ENCODE measurements at places on chromosomes 12 and 14.
A peak's percentile ranks its signal among the peaks of the same experiment; 100 is the strongest.

GRCh38 chr14:99921425-99921824 lies 128.2 kb downstream of the EML1 start:
- DNase-seq = no peak

DNA sequence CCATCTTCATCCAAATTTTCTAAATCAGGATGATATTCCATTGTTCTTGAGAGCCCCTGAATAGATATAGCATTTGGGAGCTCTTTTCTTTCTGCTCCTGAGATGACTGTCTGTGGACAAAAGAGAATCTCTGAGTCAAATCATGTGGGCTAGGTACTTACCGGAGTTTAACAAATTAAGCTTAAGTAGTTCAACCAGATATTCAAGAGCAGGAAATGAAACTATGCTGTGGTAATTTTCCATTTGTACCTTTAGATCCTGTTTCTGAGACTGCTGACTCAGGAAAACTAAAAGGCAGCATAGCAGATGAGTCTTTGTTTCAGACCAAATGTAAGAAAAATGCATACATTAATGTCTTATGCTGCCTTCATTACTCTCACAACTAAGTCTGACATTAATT lies at the start of gene CLEC7A:
TSS of gene CLEC7A (minus strand) at position 158 of the 400 bp plus-strand sequence. CDS start at position 41, 117 bp downstream.
- DNase-seq = no peak

- DNase-seq = no peak
Measured at GRCh38 chr12:116534311-116535121, 24.7 kb upstream of the MAP1LC3B2 start.

GRCh38 chr12:83261998-83262397 lies 575.3 kb downstream of the TMTC2 start:
- DNase-seq = no peak

GRCh38 chr14:63155511-63156185 lies 48.6 kb upstream of the RHOJ start:
- no peak for DNase-seq

DNA sequence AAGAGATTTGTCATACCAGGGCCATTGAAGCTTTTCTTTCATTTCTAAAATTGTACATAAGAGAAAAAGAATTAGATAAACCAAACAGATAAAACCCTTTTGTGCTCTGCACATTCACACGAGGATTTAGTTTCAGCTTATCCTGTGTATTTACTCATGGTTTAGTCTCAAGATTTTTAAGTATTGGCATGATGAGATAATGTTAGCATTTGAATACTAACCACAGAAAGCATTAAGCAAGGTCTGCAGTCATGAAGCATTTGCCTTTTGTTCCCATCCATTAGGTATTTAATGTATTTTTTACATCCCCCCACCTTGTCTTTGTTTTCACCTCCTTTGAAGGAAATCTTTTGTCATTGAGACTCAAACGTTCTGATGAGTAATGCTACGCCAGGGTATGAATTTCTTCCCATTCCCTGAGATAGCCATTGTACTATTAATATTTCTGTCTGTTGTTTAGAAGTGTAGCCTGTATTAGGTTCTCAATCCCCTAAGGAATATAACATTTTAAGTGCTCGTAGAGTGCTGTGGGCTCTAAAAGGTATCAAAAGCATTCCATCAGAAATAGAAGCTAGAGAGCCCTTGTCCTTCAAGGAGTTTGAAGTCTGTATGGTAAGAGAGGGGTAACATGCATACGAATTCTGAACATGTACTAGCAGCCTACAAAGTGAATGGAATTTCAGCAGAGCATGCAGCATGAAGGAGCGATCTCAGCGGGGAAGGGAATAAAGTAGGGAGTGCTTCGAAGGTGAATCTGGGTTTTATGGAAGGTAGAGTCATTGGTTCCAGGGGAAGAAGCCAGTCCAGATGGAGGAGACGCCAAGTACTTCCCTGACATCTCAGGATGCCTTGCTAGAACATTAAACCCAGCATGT lies 22.3 kb downstream of the CRADD start:
- DNase-seq = peak; percentile 56

DNA sequence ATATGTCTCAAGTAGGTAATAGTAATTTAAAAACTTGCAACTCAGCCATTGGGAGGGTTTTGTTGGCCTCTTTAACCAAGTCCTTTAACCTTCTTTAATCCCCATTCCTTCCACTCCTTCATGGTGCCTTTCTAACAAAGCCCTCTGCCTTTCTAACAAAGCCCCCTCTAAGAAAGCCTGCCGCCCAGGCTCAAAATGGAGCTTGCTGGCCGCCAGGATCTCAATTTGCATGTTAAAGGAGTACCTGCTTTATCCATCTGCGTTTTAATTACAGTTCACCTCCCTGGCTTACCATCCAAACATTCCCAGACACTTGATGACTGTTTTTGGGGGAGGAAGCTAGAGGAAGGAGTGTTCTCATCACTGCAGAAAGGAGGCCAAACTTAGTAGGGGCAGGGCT lies 183.4 kb downstream of the PTPN11 start:
- DNase-seq = no peak

DNA sequence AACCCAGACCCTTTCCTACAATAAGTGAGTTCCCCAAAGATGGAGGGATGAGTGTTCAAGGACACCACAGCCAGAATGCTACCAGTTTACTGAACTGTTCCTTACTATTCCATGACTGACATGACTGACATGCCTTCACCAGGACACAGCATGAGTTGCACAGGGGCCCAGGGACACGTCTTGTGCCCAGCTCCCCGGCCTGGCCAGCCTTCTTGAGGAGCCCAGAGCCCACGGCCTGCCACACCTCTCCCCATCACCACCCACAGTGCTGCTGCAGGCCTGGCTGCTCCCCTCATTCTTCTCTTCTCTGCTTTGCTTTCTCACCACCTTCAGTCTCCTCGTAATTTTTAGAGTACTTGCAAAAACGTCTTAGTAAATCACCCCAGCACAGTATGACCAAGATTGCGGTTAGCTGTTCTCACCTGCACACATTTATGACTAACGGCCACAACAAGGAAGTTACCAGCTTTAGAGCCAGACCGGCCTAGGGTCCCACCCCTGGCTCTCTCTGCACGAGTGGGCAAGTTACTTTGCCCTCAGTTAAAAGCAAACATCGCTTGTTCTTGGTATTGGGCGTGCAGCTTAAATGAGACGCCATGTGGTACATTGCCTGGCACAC lies 18.5 kb downstream of the PPP2R5E start:
- no peak for DNase-seq

- no peak for DNase-seq
Measured at GRCh38 chr12:16756833-16757555, 151.0 kb upstream of the LMO3 start.

DNA sequence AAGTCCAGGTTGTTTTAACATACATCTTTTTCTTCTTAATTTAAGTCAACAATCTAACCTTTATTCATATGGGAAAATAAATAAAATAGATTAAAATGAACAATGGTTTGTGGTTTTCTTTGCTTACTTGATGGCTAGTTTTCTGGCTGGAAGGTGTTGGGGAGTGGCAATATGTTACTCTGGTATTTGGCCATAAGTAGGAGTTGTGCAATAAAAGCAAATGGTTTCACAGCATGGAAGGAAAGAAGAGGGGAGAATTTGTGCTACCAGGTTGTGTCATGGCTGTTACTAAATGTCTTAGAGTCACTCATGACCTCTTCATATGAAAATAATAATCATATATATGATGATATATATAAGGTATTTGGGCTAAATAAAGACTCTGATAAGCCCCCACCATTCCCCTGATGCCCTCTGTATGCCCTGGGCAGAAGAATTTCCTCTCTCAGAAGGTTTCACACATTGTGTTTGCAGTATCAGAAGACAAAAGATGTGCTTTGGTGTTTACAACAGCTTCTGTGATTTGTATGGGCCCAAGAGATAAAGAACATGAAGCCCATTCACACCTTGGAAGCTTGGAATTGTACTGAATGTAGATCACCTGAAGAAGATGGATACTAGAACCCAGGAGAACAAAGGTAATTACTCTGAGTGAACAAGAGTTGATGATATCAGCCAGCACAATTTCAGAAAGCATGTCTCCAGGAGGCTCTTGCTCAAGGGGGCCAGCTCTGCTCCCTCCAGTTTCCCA lies 160.9 kb downstream of the ALG10B start:
- no peak for DNase-seq

DNA sequence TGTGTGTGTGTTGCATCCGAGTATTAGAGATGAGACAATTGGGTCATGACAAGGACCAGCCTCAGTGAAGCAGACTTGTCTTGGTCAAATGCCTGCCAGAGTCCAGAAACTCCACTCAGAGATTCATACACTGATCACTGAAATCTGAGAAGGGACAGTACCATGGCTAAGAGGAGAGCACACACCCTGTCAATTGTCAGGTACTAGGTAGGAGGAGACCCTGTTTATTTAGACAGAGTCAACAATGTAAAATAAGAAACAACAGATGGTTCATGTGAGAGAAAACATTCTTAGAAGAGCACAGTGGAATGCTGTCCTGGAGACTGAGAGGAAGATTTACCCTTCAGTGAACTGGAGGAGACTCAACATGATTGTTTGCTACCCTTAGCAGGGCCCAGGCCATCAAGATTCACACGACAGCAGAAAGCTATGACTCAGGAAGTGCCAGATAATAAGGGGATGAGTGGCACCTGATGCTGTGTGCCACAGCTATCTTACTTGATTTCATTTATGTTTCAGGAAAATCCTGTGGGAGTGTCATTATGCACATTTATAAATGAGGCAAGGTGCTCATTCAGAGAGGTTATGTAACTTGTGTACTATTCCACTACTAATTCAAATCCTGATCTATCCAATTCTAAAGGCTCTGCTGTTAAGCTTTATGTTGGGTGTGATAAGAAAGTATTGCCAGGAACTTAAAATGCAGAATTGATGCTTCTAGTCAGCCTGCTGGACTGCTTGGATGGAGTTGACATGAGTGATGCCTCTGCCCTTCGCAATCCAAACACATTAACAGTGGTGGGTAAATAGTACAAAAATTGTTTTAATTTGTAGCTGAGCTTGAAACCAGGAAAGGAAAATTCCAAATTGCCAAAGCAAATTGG lies 136.6 kb upstream of the NEDD1 start:
- no peak for DNase-seq

GRCh38 chr14:56555921-56556570 lies 23.6 kb upstream of the TMEM260 start:
- DNase-seq = peak; percentile 28

DNA sequence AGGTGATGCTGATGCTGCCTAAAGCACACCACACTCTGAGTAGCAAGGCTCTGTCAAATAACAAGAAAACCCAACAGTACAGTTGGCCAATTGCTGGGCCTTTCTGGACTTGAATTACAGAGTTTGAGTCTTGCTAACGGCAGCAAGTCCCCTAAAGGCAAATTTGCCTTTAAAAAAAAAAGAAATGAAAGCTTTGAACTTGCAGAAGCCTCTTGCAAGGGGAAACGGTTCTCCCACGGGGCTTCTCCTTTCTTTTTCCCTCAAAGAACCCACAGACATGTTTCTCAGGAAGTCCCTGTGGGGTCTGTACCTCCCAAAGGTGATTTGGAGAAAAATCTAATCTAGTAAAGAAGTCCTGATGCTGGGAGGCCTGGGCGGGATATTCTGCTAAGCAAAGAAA lies 191.3 kb upstream of the MYL2 start:
- DNase-seq = no peak

DNA sequence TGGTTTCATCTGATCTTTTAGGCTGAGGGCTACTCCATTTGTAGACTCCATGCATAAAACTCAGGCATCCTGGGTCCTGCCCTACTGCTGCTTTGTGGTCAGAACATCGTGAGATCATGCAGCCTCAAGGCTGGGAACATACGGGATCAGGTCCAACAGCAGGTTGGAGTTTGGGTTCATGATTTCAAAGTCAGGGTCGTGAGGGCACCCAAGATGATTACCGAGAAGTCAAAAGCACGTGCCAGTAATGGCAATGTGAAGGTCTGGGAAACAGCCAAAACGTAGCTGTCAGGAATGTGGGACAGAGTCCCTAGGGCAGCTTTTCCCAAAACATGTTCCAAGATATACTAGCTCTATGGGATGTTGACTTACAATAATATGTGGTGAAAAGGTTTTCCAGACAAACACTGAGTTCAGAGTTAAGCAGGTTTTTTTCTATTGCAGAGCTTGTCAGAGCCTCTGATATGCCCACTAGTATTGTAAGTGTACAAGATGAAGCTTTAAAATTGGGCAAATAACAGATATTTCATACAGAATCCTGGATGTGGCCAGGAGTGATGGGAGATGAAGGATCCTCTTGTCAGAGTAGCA lies 130.3 kb upstream of the DNM1L start:
- DNase-seq = no peak

GRCh38 chr12:104514092-104514810 lies 57.5 kb downstream of the CHST11 start:
- no peak for DNase-seq

- DNase-seq = no peak
Measured at GRCh38 chr12:88529531-88530488, 50.5 kb downstream of the KITLG start.

- DNase-seq = no peak
Measured at GRCh38 chr12:124321040-124321481, 26.2 kb downstream of the RFLNA start.

GRCh38 chr12:64187794-64188193 lies 34.3 kb downstream of the KICS2 start:
- DNase-seq = no peak

- no peak for DNase-seq
Measured at GRCh38 chr12:3138941-3139511, 61.8 kb downstream of the TSPAN9 start.

DNA sequence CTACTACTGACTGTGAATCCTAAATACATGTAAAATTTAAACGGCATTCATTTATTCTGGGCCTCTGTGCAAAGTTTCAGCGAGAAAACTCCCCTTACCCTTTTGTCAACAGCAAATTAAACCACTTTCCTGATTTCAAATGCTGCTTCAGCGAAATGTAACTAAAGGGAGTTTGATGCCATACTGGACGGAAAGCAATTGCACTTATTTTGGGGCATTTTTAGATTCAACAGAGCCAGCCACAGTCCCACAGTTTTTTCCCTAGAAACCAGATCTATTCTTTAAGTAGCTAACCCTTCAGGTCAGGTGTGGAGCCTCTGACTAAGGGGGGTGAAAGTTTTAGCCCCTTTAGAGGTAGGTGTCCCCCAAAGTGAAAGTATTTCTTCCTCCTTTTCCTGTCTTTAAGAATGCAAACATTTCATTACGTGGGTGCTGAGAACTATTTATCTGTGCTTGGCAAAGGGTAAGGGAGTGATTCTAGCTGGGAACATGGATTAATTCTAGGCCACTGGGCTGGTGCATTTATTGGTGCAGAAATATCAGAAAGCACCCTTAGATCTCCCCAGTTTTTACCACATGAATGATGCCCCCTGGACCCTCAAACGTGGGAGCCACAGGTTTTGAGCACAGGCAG lies 72.7 kb downstream of the SPTB start:
- no peak for DNase-seq

DNA sequence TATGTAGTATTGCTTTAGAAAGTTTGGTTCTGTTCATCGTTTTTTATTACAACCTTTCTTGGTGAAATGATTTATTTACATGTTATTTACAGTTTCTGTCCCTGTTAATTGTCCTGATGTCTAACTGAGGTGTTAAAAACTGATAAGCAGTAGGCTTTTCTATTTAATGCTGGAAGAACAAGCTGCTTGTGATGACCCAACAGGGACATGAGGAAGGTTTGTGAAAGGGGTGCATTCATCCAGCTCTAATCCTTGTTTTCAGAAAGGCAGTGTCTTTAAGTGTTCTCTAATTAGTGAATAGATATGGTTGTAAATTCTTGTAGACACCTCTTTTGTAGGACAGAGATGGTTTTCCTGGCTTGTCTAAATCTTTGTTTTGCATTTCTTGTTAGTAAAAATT lies 191.4 kb downstream of the FOXA1 start:
- DNase-seq = no peak

GRCh38 chr14:66403183-66403582 lies 83.0 kb upstream of the CCDC196 start:
- no peak for DNase-seq

GRCh38 chr12:1464925-1465324 lies 129.5 kb downstream of the FBXL14 start:
- no peak for DNase-seq

Data from retinal pigment epithelial cell (primary cell).